ENCODE measurements at places on chromosomes 5 and 9.

- no peak for DNase-seq
Observed at GRCh38 chr5:21858441-21858840, 994.7 kb downstream of the CDH12 start.

DNA sequence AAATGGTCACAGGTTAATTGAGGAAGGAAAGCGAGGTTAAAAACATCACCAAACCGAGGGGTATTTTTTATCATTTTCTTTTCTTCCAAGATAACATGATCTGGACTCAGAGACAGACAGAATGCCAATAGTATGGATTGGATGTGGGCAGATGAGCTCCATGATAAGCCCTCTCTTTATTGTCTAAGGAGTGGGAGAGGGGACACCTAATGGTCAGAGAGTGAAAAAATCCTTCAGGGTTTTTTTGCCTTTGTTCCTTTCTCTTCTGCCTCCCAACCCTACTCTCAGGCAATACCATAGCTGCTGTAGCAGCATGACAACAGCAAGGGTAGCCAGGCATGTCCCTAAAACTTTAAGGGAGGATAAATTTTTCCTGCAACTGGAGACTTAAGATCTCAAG lies 94.7 kb downstream of the DIRAS2 start:
- DNase-seq, result no peak

DNA sequence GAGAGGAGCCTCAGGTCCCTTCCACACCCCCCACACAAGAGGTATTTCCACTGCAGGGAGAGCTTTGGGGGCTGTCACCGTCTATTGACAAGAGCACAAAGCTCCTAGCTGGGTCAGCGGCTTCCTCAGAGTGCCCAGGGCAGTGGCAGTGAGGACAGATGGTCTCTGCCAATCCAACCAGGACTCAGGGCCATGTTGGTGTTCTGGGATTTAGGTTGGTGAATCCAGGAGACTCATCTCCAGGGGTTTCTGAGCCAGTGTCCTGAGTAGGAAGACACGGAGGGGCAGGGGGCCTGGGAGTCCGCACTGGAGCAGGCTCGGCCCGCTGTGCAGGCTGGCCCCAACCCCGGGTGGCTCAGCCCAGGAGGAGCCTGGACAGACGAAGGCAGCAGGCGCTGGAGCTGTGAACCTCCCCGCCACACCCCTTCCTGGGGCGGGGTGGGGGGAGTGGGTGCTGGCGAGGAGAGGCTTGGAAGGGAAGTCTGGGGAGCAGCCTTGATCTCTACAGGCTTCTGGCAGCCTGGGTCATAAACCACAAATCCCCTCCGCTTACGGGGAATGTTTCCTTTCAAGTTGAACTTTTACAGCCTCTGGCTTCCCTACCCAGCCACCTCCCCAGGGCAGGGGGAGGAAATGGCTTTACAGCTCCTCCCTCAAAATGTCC lies 19.6 kb downstream of the CRB2 start:
- DNase-seq, result no peak

GRCh38 chr9:87581513-87581912 lies 83.8 kb downstream of the DAPK1 start:
- DNase-seq, result no peak

DNA sequence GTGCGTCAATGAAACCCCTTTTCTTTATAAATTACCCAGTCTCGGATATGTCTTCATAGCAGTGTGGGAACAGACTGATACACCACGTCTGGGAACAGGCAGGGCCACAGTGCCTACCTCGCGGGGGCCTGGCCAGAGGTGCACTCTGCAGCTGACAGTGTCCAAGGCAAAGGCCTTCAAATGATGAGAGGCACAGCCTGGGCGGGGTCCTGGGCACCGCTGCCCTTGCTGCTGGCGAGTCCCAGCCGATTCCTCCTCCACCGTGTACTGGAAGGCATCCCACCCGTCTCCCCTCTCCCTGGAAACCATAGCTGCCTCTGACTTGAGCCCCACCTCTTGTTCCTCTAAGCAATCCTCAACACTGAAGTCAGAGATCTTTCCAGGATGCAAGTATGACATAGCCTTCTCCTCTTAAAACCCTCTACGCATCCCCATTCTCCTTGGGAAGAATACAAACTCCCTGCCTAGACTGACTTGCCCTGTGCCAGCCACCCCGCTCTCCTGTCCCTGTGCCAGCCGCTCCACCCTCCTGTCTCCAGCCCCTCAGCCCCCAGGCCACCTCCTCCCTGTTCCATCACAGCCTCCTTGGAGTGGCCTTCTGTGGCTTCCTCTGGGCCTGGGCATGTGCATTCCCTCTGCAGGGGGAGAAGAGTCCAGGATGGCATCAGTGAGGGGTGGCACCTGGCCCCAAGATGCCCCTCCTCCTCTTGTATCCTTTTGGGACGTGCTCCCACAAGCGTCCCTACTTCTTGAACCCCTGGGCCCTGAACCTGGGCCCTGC lies 8.1 kb upstream of the COL5A1 start:
- DNase-seq, result no peak

DNA sequence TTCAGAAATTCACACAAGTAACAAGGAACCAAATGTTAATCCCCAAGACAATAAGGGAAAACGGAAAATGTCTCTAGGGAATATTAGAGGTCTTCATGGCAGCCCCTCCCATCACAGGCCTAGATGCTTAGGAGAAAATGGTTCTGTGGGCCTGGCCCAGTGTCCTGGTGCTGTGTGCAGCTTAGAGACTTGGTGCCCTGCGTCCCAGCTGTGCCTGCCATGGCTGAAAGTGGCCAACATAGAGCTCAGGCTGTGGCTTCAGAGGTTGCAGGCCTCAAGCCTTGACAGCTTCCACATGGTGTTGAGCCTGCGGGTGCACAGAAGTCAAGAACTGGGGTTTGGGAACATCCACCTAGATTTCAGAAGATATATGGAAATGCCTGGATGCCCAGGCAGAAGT lies 942.3 kb downstream of the PTPRD start:
- no peak for DNase-seq

DNA sequence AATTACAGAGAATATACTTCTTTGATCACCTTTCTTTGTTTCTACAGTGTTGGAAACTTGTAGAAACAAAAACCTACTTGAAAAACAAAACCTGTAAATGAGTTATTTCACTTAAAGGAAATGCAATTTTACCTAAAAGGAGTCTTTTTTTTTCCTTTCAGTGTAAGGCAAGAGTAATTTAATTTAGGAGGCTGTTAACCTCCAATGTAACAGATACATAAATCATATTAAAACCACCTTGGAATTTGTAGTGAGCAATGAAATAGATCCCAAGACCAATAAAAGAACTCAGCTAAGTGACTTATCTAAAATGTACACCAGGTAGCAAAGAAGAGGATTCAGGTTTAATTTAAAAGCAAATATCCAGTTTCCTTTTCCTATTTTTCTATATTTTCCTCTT lies 524.8 kb downstream of the CSNK1G3 start:
- DNase-seq, result no peak

- no peak for DNase-seq
Observed at GRCh38 chr5:1439388-1440097, 5.7 kb downstream of the SLC6A3 start.

- DNase-seq, result no peak
Observed at GRCh38 chr5:86862093-86862492, 244.4 kb downstream of the COX7C start.

- no peak for DNase-seq
Observed at GRCh38 chr9:30774326-30774725, 1610.1 kb upstream of the ACO1 start.

GRCh38 chr5:154179846-154180710 lies 10.5 kb upstream of the GALNT10 start:
- DNase-seq, result peak; percentile 73

DNA sequence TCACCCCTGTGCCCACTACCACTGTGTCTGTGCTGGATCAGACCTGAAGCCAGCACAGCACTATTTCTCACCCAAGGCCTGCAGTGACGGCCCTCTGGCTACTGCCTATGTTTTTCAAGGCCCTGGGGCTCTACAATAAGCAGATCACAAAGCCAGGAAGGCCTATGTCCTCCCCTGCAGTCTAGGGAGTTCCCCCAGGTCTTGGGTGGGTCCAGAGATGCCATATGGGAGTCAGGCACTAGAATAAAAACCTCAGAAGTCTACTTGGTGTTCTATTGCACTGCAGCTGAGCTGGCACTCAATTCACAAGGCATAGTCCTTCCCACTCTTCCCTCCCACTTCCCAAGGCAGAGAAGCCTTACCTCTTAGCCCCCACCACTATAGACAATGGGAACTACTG lies 107.1 kb downstream of the FBXO4 start:
- DNase-seq, result no peak

Measured in AG08396 (cell line).